ENCODE measurements at places on chromosomes 16 and 17.

GRCh38 chr17:35984140-35984539 lies 2.4 kb downstream of the CCL14 start:
- DNase-seq = no peak

GRCh38 chr16:22077700-22078313 lies 14.5 kb upstream of the VWA3A start:
- peak; percentile 57 for DNase-seq

DNA sequence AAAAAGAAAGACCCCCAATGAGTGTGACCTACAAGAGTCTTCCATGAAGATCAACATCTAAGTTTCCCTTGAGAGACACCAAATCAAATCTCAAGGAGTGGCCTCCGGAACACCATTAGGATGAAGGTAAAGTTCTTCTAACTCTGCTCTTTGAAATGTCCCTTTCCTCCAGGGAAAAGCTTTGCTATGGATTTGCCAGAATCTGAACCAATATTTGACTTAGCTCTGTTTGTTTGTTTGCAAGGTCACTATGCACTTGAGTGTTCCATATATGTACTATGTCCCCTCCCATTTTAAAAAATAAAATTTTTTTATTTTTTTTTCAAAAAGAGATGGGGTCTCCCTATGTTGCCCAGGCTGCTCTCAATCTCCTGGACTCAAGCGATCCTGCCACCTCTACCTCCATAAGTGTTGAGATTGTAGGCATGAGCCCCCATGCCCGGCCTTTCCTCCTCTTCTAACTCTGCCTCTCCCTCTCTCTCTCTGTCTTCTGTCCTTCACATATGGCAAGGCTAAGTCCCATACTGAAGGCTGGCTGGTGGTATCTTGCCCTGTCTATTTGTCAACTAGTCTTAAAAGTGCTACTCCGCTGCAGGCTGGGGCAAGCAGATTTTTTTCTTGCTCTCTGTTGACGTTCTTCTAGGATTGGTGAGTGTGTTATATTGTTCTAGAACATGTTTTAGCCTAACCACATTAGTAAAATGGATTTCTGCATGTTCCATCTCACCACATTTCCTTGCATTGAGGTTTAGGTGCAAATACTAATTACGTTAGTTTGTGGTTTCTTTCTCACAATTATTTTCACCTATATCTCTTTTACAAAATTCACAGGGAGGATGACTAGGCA lies 276.7 kb upstream of the DYNLRB2 start:
- no peak for DNase-seq

DNA sequence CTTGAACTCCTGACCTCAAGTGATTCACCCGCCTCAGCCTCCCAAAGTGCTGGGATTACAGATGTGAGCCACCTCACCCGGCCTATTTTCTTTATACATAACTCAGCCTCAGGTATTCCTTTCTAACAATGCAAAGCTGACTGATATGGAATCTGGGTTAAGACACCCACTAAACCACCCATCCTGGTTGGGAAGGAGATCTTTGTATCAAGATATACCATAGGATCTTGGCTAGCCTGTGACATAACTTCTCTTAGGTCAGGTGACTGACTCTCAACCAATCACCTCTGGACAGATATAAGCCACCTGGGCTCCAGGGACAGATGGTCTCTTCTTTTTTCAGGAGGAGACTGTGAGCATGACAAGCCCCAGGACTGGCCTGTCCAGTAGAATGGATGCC lies 51.2 kb upstream of the NKD1 start:
- DNase-seq = no peak

GRCh38 chr17:61542027-61542426 lies 49.0 kb downstream of the NACA2 start:
- no peak for DNase-seq

DNA sequence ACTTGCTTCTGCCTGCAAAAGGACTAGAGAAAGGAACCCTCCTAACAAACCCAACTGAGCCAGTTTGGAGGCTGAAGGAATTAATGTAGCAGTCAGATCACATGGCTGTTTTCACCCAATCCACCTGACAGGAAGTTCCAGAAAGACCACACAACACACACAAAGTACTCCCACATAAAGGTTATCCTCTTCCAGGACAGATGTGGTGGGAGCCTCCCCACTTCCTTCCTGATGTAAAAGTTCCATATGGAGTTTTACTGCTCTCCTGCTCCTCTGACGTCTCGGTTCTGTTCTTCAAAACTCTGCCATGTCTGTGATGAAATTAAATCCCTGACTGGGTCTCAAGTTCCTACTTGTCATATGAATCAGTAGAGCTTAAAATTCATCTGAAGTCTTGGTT lies 497.0 kb upstream of the HSBP1 start:
- no peak for DNase-seq

DNA sequence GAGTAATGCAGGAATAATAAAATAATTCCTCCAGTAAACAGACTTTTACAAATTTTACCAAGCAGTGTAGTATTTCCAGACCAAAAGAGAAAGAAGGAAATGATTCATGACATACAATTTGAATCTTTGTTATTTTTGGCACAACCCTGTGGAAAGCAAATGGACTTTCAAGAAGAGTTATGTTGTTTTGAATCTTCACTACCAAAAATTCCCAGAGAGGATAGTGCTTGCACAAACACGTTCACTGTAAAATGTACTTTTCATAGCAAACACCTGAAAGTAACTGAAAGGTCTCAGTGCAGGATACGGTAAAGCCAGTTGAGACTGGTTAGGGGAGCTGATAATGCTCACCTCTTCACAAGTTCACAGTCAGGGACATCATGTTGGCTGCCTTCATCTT lies 107.1 kb downstream of the USP22 start:
- no peak for DNase-seq

- peak; percentile 65 for DNase-seq
Observed at GRCh38 chr16:67936880-67937605, 393 bp upstream of the PSMB10 start.

DNA sequence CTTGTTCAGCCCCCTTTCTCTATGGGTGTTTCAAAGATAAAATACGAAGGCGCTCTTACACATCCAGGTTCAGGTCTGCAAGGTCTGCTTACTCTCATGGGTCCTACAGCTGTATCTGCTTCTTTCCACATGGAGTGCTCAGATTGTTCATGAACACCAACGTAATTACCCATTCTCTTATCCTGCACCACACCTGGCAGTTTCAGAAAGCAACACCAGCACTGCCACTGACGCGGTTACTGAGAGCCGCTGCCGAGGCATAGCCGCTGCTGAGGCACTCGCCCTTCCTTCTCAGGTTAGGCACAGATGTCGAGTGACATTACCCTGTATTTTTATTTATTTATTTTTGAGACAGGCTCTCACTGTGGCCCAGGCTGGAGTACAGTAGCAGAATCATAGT lies 147.1 kb downstream of the RPTOR start:
- no peak for DNase-seq

- DNase-seq = no peak
Observed at GRCh38 chr17:74119965-74120364, 83.5 kb upstream of the RPL38 start.

DNA sequence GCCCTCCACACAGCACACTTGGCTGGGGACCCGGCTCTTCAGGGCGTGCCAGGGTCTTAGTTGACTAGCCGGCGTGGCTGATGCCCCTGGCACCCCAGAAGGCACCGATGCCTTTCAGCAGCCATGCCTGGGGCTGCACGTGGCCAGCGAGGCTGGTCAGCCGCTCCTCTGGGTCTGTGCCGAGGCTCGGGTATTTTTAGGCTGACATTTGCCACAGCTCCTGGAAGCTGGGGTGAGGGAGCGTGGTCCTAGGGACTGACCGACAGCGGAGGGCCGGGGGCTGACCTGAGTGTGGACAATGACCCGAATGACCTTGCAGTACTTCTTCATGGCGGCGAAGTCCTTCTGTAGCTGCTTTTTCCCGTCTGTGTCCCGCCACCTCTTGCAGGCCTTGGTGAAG lies 3.9 kb downstream of the RPL3L start:
- DNase-seq = no peak

- no peak for DNase-seq
Observed at GRCh38 chr16:71431991-71432390, 9.9 kb downstream of the TLE7 start.

DNA sequence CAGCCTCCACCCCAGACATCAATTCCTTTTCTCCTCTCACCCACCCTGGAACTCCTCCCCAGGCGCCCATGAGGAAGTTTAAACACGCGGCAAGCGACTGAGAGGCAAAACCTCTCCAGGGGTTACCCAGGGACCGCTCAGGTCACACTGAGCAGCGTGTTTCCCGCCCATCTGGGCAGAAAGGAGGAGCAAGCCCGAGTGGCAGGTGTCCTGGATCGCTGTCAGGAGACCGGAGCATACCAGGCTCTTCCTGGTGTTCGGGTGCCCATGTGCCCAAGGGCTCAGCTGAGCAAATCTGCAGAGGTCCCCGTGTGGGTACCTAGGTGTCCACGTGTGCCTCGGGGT lies 491 bp downstream of the SLC25A19 start:
- DNase-seq = peak; percentile 22

DNA sequence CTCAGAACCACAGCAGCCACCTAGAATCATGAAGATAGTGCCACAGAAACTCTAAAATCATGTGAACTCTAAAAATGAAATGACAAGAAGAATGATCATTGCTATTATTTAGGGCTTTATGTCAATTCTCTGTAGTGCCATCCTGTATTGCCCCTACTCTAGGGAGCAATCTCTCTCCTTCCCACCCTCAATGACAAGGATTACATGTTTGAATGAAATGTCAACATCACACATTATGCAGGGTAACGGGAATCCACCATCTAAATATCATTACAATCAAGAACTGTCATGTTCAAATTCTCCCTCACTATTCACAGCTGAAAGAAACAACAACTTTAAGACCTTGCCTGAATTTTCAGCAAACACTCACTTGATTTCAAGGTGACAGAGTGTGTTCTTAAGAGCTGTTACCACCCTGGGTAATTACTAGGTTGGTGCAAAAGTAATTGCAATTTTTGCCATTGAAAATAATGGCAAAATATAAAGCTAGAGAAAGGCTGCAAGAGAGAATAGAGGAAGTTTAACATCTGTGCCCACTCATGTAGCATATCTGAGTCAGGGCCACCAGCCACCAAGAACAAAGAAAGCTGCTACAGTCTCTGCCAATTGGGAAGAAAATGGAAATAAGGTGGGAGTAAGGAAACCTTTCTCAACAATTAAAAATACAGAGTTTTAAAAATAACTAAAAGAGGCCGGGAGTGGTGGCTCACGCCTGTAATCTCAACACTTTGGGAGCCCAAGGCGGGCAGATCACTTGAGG lies 112.8 kb upstream of the PSMD7 start:
- no peak for DNase-seq

GRCh38 chr17:80318166-80318565 lies 57.5 kb downstream of the RNF213 start:
- no peak for DNase-seq

DNA sequence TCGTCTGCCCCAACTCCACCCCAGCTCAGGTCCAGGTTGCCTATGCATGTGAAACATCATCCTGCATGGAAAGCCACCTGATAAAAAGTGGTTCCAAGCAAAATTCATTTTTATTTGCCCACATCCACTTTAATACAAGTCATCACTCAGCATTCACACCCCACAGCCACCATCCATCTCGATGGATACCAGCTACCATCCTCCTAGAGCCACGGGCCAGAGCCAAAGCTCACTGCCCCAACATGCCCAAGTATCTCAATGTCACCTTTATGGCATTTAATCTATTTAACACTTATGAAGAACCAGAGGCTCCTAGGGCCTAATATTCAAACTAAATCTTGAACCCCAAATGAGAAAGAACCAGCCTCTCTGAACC lies 70.5 kb downstream of the COPRS start:
- no peak for DNase-seq

DNA sequence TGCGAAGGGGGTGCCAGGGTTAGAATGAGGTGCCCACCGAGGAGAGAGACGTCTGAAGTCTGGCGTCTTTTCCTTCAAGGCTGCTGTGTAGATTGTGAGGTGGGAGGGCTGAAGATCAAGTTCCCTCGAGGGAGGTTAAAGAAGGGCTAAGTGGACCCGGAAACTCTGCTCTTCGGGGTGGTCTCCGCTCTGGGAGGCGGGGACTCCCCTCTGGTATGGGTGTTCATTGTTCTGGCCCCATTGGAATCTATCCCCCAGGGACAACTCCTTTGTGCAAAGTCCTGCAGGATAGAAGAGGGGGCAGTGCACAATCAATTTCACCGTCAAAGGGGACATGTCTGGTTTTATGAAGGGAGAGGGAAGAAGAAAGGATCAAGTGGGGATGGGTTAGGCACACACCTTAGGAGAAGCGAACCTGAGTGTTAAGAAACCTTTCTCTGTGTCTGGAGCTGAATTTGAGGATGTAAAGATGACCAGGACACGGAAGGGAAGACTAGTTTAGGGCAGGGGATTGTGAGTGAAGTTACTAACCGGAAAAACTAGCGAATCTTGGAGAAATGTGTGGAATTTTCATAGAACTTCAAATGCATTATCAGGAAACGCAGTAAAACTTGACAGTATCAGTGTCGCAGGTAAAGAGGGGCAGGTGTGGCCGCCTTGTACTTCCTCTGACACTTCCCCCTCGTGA lies 809 bp upstream of the RAB34 start:
- DNase-seq = no peak

GRCh38 chr17:29763273-29763672 lies 140.6 kb upstream of the CORO6 start:
- DNase-seq = no peak

- DNase-seq = no peak
Observed at GRCh38 chr17:81123052-81124048, 42.0 kb upstream of the PVALEF start.

DNA sequence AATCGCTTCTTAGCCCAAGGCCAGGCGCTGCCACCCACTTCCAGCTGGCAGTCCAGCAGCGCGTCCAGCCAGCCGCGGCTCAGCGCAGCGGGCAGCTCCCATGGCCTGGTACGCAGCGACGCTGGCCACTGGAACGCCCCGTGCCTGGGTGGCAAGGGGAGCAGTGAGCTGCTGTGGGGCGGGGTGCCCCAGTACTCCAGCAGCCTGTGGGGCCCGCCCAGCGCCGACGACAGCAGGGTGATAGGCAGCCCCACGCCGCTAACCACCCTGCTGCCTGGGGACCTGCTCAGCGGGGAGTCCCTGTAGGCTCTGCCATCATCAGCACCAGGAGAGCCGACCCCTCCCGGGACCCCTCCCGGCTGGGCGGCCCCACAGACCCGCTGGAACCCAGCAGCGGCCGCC lies 24.0 kb downstream of the TMC6 start:
- no peak for DNase-seq

DNA sequence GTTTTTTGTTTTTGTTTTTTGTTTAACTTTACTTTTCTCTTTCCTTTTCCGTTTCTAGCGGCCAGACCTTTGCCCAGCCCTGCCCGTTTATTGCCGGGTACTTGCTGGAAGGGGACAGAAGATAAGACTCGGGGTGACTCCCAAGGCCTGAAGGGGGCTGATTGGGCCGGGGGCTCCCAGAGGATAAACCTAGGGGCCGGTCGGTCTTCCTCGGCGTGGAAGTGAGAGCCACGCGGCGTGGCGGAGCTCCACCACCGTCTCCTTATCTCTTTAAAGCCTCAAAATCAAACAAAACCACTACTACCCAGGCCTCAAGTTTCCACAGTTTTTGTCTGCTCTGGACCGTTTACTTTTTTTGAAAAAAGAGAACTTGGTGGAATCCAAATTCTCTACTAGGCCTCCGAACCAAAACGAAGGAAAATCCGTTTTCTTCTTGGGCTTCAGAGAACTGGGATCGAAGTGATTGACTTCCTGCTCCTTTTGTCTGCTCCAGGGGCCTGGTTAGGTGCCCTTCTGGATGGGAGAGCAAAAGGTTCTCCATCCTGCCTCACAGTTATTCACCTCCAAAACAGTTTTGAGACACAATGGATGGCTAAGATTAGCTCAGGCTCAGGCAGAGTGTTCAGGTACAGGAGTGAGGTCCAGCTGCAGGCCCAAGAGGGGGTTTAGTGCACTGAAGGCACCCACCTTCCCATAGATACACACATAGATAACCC lies 8.5 kb upstream of the HOXB9 start:
- DNase-seq = no peak
